CD4-positive, alpha-beta T cell (primary cell): ENCODE measurements at places on chromosomes 2 and 18. TPM values are rescaled to one million over a fixed set of nuclear protein-coding genes. Genes with fewer than 3 reads are reported as not detected.

- H3K27me3 ChIP-seq = no peaks in the 10 kb centered on the region
- H3K4me3 ChIP-seq = no peak overlapping the region
- H3K36me3 ChIP-seq = no peaks in the 10 kb centered on the region
- H3K4me1 ChIP-seq = no peaks in the 10 kb centered on the region
- no peak overlapping the region for H3K27ac ChIP-seq
Observed at GRCh38 chr2:64352292-64352691, 101.7 kb upstream of the LGALSL start.

MYO5B gene
- total RNA-seq = not detected

CENPA gene
- 1.1 TPM for total RNA-seq

- no peaks in the 10 kb centered on the region for H3K27me3 ChIP-seq
- H3K4me3 ChIP-seq = no peak overlapping the region
- DNase-seq = no peak
- H3K36me3 ChIP-seq = no peaks in the 10 kb centered on the region
- no peaks in the 10 kb centered on the region for H3K4me1 ChIP-seq
- H3K27ac ChIP-seq = no peak overlapping the region
Observed at GRCh38 chr2:184644685-184645084, 46.4 kb downstream of the ZNF804A start.

CSRNP3 gene
- total RNA-seq = not detected

- no peak overlapping the region for H3K27ac ChIP-seq
- H3K27me3 ChIP-seq = no peaks in the 10 kb centered on the region
Observed at GRCh38 chr2:127579231-127579630, 43.7 kb downstream of the MYO7B start.

- H3K36me3 ChIP-seq = no peaks in the 10 kb centered on the region
- H3K27ac ChIP-seq = no peak overlapping the region
- no peaks in the 10 kb centered on the region for H3K27me3 ChIP-seq
Observed at GRCh38 chr18:38933322-38933721, 1367.7 kb upstream of the CELF4 start.

DNA sequence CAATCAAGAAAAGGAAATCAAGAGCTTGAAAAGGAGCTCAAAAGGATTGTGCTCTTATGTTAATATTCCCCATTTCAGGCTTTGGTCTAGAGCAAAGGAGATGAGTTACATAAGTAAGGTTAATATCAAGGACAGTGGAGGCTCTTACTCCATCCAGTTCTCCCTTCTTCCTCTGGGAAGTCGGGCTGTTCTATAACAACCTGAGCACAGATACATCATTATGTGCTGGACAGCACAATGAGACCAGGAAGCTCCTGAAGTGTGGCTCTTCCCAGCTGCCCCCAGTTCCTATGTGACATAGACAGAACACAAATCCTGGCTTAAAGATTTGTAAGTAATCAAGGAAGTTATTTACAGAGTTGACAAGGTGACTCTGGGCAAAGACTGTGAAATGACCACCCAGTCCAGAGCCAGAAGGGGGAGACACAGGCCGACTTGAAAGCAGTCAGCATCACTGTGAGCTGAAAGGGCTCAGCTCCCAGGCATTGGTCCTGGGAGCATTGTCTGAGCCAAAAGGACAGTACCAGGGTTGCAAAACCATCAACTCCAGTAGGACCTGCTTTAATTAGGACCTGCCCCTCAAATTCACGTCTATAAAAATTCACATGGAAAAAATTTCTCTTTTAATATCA is 917.6 kb upstream of the ACVR2A start:
- H3K4me3 ChIP-seq = no peak overlapping the region
- no peaks in the 10 kb centered on the region for H3K27me3 ChIP-seq
- H3K27ac ChIP-seq = no peak overlapping the region
- no peaks in the 10 kb centered on the region for H3K36me3 ChIP-seq
- no peak for DNase-seq
